Lung (tissue), 17 donors: ENCODE measurements at places on chromosomes 11 and 22. TPM values are rescaled to one million over a fixed set of nuclear protein-coding genes. Genes with fewer than 3 reads are reported as not detected.

The PARVA gene
- polyA plus RNA-seq = 19.9 TPM

The FREY1 gene
- 0.15 TPM for polyA plus RNA-seq

The PRR33 gene
- polyA plus RNA-seq = 0.13 TPM

The C22orf31 gene
- 0.30 TPM for polyA plus RNA-seq

The DEFB131B gene
- not detected for polyA plus RNA-seq

The APOL1 gene
- 39.6 TPM for polyA plus RNA-seq

The NLRP14 gene
- 0.01 TPM for polyA plus RNA-seq

The PGA3 gene
- polyA plus RNA-seq = 0.50 TPM
